ENCODE measurements at places on chromosomes 2 and 18. TPM values are rescaled to one million over a fixed set of nuclear protein-coding genes. Genes with fewer than 3 reads are reported as not detected.

GRCh38 chr18:3675994-3676393 is 226.0 kb downstream of the TGIF1 start:
- no peak for DNase-seq

Gene GPR45
- 0.12 TPM for polyA plus RNA-seq

- DNase-seq: no peak
Observed at GRCh38 chr2:45291296-45291701, 282.0 kb upstream of the SIX2 start.

GRCh38 chr18:12803069-12803936 is 80.7 kb downstream of the PTPN2 start:
- DNase-seq: no peak

Gene ZNF892
- polyA plus RNA-seq: 3.7 TPM

Measured in left renal cortex interstitium (tissue), 4 donors.